ENCODE measurements at places on chromosomes 3 and 15.
A peak's percentile ranks its signal among the peaks of the same experiment; 100 is the strongest.

DNA sequence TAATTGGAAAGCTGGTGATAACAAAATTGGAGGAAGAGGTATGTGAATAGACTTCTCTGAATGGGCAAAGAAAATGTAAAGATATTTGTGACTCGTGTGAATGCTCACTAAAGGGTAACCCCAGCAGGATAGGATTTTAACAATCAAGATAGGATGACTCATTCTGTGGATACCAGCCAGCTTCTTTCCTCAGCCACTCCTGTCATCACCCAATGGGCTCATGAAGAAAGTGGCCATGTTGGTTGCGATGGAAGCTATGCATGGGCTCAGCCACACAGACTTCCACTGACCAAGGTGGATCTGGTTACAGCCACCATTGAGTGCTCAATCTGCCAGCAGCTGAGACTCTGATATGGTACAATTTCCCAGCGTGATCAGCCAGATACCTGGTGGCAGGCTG is 40.9 kb downstream of the STRIT1 start:
- no peak for DNase-seq

- DNase-seq: no peak
These were observed 161.2 kb downstream of the OTOL1 start for GRCh38 chr3:161657786-161658185.

- DNase-seq: no peak
These were observed 50.6 kb downstream of the KLHDC8B start for GRCh38 chr3:49222002-49222401.

DNA sequence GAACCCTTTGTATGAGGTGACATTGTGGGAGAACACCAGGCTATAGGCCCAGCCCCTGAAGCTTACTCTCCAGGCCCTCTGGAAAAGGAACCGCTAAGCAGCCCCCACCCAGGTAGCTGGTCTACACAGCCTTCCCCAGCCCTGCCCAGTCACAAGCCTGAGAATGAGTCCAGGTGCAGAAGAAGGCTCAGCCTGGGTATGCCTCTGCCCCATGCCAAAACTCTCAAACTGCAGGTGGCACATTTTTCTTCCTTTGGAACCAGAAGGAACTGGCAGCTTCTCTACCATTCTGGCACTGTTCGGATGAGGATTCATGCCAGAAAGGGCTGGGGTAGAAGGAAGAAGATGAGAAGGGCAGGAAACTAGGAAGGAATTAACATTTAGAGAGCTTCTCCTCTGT is 23.7 kb upstream of the TBC1D21 start:
- DNase-seq: no peak

GRCh38 chr15:68304589-68305337 is 27.2 kb downstream of the FEM1B start:
- no peak for DNase-seq

GRCh38 chr3:42736081-42736480 is 33.5 kb upstream of the HHATL start:
- DNase-seq: no peak

- DNase-seq: no peak
These were observed 27.6 kb downstream of the CHRNA7 start for GRCh38 chr15:32057876-32058425.

DNA sequence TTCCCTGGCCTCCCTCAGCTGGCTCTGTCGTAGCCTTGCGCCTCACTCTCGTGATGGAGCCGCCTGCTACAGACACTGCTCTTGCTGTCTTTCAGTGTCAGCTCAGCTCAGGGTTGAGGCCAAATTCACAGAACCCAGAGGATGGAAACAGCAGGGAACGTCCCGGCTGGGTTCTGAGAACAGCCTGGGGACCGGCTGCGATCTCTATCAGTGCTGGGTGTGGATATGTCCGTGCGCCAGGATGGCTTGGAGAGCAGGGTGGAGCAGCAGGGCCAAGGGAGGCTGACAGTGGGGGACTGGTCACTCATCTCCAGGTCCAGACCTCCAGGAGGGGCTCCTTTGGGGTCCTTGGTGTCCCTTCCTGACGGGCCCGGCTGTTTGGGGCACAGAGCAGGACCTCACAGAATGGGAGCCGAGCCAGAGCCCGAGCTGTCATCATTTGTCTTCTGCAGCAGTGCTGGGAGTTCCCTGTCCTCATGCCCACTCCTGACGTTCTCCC is 18.4 kb downstream of the KLF15 start:
- no peak for DNase-seq

GRCh38 chr3:16513141-16514020 is at the start of gene RFTN1:
Gene RFTN1 (minus strand): TSS chr3:16513699. CDS start chr3:16493869, 19,830 bp downstream.
- peak; percentile 31 for DNase-seq

- no peak for DNase-seq
These were observed 14.2 kb downstream of the MRAS start for GRCh38 chr3:138362538-138362937.

GRCh38 chr3:129530251-129530791 is 1.9 kb downstream of the RHO start:
- DNase-seq: no peak
